ENCODE measurements at places on chromosomes 4 and X.
A peak's percentile ranks its signal among the peaks of the same experiment; 100 is the strongest.

DNA sequence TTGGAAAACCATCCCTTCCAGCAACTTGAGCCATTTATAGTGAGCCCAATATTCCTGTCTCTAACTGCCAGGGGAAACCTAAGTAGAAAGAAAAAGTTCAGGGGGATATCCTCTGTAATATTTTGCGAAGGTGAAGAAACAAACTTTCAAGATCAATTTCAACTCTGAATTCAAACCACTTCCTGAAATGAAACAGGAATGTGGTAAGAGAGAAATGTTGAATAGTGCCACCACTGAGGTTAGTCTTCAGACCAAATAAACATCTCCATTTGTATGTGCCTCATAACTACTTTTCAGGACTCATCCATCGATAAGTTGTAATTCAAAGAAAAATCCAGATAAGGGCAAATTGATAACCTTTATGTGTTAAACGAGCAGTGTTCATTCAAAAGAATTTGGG, 128.7 kb downstream of the GABRB1 start:
- no peak for DNase-seq

- no peak for DNase-seq
Observed at GRCh38 chrX:131746491-131746968, 202.7 kb downstream of the OR13H1 start.

GRCh38 chr4:15894393-15894792, 44.1 kb downstream of the FGFBP1 start:
- no peak for DNase-seq

- DNase-seq: no peak
Observed at GRCh38 chr4:112284662-112285411, 867 bp downstream of the TIFA start.

- DNase-seq: peak; percentile 53
Observed at GRCh38 chr4:37758226-37758625, 68.3 kb upstream of the PGM2 start.

- DNase-seq: no peak
Observed at GRCh38 chr4:53431052-53431451, 53.6 kb downstream of the FIP1L1 start.

DNA sequence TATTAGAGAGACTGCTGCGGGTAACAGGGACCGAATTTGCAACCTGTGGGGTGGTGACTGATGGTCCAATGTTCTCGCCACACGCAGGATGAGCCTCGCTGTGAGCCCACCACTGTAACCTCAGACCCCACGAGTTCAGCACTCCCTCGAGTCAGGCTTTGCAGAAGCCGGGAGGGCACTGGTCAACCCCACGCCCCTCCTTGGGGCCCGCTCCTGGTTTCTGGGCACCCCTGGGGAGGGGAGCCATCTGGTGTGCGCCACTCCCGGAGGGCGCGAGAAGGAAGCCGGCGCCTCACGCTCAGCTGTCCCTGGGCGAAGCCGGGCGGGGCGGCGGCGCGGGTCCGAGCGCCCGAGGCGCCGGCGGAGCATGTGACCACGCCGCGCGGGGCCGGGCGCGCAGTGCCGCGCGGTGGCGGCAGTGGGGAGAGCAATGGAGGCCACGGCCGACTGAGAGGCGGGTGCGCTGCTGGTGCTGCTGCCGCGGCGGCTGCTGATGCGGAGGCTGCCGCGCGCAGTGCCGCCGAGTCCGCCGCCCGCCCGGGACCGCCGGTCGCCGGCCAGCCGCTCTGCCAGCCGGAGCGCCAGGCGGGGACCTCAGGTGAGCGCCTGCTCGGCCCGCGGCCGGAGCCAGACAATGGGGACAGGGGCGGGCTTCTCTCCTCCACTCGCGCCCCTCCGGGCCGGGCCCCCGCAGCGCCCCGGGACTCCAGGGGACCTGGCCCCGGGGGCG, 100.1 kb downstream of the CEP135 start:
- DNase-seq: peak; percentile 27

DNA sequence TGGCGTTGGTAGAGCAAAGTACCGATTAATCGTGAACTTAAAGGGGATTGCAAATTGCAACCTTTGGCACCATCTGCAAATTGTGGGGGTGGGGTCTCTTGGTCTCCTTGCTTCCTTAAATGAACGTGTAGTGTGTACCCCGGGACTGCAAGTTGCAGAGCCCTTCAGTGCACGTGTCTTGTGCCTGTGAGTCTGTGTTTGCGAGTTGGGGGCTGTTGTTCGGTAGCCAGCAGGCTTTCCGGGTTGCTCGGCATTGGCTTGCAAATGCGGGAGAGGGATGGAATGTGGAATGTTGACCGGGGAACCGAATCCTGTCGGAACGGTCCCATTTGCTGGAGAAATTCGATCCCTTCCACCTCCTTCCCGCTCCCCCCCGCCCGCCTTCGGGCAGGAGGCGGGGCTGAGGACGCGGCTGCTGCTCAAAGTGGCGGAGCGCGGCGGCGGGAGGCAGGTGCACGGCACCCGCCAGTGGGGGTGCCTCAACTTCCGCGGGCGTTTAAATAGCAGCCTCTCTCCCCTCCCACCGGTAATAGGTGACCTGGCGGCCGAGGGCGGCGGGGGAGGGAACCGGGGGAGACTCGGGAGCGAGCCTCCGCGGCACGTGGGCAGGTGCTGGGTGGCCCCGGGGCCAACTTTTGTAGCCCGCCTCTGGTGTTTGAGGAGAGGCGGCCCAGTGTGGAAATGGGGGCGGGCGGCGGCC, 1.5 kb downstream of the JADE1 start:
- peak; percentile 70 for DNase-seq

DNA sequence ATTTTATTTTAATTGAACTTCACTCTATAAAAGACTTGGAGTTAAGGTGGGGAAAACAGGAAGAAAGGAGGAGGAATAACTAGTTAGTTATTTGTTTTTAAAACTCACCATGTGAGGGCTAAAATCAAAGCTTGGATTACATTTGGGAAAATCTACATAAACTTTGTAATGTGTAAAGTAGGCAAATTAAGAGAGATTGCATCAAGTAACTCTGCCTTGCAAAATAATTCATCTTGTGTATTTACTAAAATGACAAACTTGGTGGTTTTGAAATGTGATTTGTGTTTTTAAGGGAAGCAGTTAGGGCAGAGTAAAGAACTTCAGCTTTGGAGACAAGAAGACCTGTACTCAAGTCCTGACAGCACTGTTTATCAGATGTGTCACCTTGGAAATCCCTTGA, 43.3 kb upstream of the RASSF6 start:
- DNase-seq: no peak

GRCh38 chr4:162115333-162115732, 48.5 kb downstream of the FSTL5 start:
- DNase-seq: no peak

DNA sequence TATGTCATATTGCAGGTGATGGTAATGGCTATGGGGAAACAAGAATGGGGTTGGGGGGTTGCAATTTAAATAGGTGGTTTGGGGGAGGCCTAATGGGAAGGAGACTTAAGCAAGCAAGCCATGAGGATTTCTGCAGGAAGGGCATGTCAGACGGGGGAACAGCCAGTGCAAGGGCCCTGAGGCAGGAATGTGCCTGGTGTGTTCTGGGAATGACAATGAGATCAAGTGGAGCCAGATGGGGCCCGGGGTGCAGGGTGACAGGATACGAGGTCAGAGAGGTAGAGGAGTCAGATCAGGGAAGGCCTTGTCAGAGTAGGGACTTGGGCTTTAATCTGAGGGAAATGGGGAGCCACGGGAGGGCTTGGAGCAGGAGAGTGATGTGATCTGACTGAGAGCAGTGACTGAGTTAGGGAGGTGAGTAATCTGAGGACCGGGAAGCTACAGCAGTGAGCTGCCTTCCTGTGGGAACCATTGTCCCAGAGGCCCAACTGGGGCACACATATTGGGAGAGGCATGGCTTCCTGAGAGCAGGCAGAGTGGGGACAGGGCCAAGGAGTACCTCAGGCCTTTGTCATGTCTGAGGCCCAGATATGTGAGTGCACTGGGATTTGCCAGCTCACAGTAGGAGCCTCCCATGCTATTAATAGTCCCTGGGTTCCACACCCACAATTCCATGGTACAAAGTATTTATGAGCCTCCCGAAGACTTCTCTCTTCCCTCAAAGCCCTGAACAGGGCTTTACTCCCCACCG, 139.8 kb downstream of the BCOR start:
- no peak for DNase-seq

DNA sequence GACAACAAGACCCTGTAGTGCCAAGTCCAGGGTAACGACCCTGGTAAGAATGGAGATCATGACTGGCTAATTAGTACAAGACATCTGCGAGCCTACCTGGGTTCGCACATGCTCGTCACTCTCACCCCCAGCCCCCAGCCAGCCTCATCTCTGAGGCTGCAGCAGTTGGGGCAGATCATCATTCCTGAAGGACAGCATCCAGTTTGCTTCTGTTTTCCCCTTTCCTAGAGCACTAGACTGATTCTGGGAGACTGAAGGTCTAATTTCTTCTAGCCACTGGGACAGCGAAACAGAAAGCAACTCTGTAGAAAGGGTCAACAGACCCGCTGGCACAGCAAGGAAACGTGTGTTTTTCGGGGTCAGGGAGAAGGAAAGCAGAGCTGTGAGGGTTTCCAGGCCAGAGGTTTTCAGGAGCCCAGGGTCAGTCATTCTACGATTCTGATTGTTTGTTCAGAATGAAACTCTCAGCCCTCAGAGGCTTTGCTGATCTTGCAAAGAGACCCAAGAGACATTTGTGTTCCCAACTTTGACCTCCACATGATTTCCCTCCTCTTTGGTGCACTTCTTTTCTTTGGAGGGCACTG, 343.1 kb upstream of the NOCT start:
- DNase-seq: no peak

GRCh38 chr4:94508296-94508695, 56.6 kb downstream of the PDLIM5 start:
- no peak for DNase-seq

DNA sequence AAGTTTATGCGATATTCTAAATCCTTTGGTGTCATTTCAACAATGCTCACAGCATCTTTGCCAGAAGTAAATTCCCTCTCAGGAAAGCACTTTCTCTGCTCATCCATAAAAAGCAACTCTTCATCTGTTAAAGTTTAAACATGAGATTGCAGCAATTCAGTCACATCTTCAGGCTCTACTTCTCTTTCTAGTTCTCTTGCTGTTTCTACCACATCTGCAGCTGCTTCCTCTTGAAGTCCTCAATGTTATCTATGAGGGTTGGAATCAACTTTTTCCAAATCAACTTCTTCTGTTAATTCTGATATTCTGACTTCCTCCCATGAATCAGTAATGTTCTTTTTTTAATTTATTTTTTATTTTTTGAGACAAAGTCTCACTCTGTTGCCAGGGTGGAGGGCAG, 100.9 kb downstream of the LCORL start:
- DNase-seq: no peak

- no peak for DNase-seq
Observed at GRCh38 chrX:437661-438390, 51.1 kb upstream of the PPP2R3B start.

DNA sequence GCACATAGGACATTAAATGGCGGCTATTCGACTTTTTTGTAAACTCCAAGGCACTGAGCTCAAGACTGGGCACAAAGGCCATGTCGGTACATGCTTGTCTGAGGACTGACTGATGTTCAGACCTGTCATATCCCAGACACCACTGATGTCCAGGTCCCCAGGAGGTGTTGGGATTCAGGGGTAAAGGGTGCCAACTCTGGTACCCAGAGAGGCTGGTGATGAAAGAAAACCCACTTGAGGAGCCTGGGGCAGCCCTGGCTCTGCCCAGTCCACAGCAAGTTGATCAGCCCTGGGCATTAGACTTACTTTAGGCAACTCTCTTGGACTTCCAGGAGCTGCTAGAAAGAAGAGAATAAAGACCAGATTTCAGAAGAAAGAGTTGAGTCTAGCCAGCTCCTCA, 18.7 kb downstream of the SASH3 start:
- DNase-seq: no peak

GRCh38 chr4:58732973-58733372, 1622.8 kb upstream of the IGFBP7 start:
- DNase-seq: no peak

GRCh38 chrX:127943571-127943970, 108.6 kb downstream of the ACTRT1 start:
- DNase-seq: no peak

- no peak for DNase-seq
Observed at GRCh38 chr4:88821522-88821921, 123.9 kb upstream of the NAP1L5 start.

GRCh38 chr4:8886612-8887406, 15.2 kb upstream of the HMX1 start:
- no peak for DNase-seq

GRCh38 chr4:129336457-129337227, 240.7 kb downstream of the C4orf33 start:
- DNase-seq: no peak

DNA sequence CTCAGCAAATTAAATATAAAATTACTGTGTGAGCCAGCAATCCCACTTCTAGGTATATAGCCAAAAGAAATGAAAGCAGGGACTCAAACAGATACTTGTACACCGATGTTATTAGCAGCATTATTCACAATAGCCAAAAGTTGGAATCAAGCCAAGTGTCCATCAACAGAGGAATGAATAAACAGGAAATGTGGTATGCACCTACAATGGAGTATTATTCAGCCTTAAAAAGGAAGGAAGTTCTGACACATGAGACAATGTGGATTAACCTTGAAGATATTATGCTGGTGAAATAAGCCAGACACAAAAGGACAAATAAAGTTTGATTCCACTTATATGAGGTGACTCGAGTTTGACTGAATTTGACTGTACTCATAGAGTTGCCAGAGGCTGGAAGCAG, 108.3 kb upstream of the DUSP21 start:
- DNase-seq: no peak

GRCh38 chrX:110755611-110756010, 40.0 kb downstream of the CHRDL1 start:
- no peak for DNase-seq

GRCh38 chrX:97310373-97310772, 426.7 kb downstream of the RPA4 start:
- no peak for DNase-seq

GRCh38 chr4:138977524-138977923, 38.1 kb upstream of the NOCT start:
- no peak for DNase-seq

DNA sequence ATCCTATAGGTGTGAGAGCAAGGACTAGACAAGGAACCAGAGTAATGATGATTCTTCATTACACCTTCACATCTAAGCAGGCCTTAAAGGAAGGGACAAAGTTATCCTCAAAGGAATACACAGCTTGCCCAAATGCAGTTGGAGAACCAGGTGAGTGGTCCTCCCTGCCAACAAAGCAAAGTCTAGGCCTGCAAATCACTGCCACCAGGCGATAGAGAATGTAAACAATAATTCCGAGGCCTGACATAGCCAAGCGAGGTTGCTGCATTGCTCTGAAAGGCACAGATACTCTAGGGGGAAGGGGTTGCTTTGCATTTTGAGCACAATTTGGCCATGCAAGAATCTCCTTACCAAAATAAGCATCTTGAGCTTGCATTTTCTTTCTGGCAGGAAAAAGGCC, 178.2 kb upstream of the FAT1 start:
- no peak for DNase-seq

DNA sequence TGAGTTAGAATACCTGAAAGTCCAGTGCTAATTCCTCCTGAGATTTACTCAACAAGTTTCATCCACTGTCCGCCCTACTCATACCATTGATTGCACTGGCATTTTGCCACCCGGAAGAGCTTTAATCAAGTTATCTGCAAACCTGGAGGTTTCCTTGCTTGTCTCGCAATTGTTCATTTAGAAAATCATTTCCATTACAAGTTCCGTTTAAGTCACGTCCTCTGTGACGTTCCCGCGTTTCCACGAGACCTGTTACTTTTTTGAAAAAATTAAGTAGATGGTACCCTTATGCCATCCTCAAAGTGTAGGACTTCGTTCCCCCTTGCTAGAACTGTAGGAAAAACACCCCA, 761 bp upstream of the FRYL start:
- DNase-seq: no peak

- DNase-seq: no peak
Observed at GRCh38 chrX:121456315-121456714, 408.9 kb downstream of the GLUD2 start.

All from fibroblast of skin of left biceps (primary cell).